Activated CD8-positive, alpha-beta memory T cell treated with anti-CD3 and anti-CD28 coated beads for 1 hour (primary cell): ENCODE measurements at places on chromosomes 3 and 15.

DNA sequence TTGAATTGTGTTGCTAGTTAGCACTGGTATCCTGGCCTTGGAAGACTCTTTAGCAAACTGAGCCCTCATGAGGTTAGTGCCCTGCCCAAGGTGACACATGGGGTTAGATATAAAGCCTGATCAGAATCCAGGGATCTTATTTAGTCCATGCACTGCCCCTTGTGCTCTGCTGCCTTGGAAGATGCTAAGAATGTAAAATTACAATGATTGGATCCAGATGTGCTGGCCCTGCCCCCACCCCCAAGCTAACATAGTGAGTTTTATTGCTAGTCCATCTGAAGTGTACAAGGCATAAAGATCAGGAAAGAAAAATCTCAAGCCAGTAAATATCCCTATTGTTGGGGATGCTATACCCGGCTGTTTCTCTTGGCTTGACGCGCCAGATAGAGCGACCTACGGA, 248.1 kb upstream of the C2CD4B start:
- no peak for DNase-seq

GRCh38 chr3:69370156-69370883, 15.6 kb downstream of the FRMD4B start:
- DNase-seq = no peak

GRCh38 chr3:57006179-57006657, 54.2 kb upstream of the SPATA12 start:
- no peak for DNase-seq

- no peak for DNase-seq
Observed at GRCh38 chr3:159390656-159391212, 588.9 kb downstream of the MFSD1 start.

GRCh38 chr3:120742849-120743365, 363 bp downstream of the GTF2E1 start:
- DNase-seq = no peak

- no peak for DNase-seq
Observed at GRCh38 chr15:59994888-59995557, 9.1 kb upstream of the FOXB1 start.
